Neural progenitor cell (in vitro differentiated cells): ENCODE measurements at places on chromosomes 11 and 22. TPM values are rescaled to one million over a fixed set of nuclear protein-coding genes. Genes with fewer than 3 reads are reported as not detected.

The NRXN2 gene
- 2.2 and 9.2 TPM in 2 replicates for total RNA-seq

The HTR3A gene
- total RNA-seq = 0.19 TPM in 1 of 2 replicates, not detected in the other

The SYNGR1 gene
- total RNA-seq = 11.0 and 26.9 TPM in 2 replicates

The CACNA1I gene
- 0.11 and 0.22 TPM in 2 replicates for total RNA-seq

The OR52I2 gene
- total RNA-seq = not detected in 2 replicates

The DHCR7 gene
- 36.7 and 69.8 TPM in 2 replicates for total RNA-seq

The GSTT2B gene
- 0.19 TPM in 1 of 2 replicates, not detected in the other for total RNA-seq

The RIMBP3B gene
- 0.34 TPM in 1 of 2 replicates, not detected in the other for total RNA-seq

The OR9I1 gene
- total RNA-seq = not detected in 2 replicates

The KRTAP5-10 gene
- 0.12 TPM in 1 of 2 replicates, not detected in the other for total RNA-seq

The ESRRA gene
- total RNA-seq = 5.5 and 22.0 TPM in 2 replicates

The SHISA8 gene
- total RNA-seq = not detected in 2 replicates

The CELSR1 gene
- 12.3 and 18.0 TPM in 2 replicates for total RNA-seq

The IRAG1 gene
- total RNA-seq = 5.2 and 5.9 TPM in 2 replicates

The UPK2 gene
- total RNA-seq = 0.43 TPM in 1 of 2 replicates, not detected in the other

The CCDC83 gene
- 0.06 TPM in 1 of 2 replicates, not detected in the other for total RNA-seq

The OR51B5 gene
- 0.22 TPM in 1 of 2 replicates, not detected in the other for total RNA-seq

The KCNJ1 gene
- total RNA-seq = 0.03 and 0.41 TPM in 2 replicates

The FXYD2 gene
- total RNA-seq = 1.7 and 1.9 TPM in 2 replicates

The ZNF280B gene
- 10.4 and 14.2 TPM in 2 replicates for total RNA-seq

The MPST gene
- 36.9 and 157 TPM in 2 replicates for total RNA-seq

The SYVN1 gene
- total RNA-seq = 7.2 and 12.0 TPM in 2 replicates

The CYTH4 gene
- total RNA-seq = not detected in 2 replicates

The PANX2 gene
- total RNA-seq = 0.88 and 1.9 TPM in 2 replicates

The SLN gene
- total RNA-seq = not detected in 2 replicates

The APOA5 gene
- total RNA-seq = 0.25 TPM in 1 of 2 replicates, not detected in the other

The TRIM21 gene
- 9.7 and 9.9 TPM in 2 replicates for total RNA-seq

The OSBP2 gene
- 0.58 and 2.4 TPM in 2 replicates for total RNA-seq

The OLFML1 gene
- total RNA-seq = not detected in 2 replicates

The CRYBB2 gene
- total RNA-seq = 0.65 TPM in 1 of 2 replicates, not detected in the other

The OR2D2 gene
- total RNA-seq = 0.56 TPM in 1 of 2 replicates, not detected in the other
